ENCODE measurements at places on chromosomes 1 and 21. TPM values are rescaled to one million over a fixed set of nuclear protein-coding genes. Genes with fewer than 3 reads are reported as not detected.

- no peaks in the 10 kb centered on the region for H3K27me3 ChIP-seq
- no peak for DNase-seq
- no peak overlapping the region for H3K4me3 ChIP-seq
- H3K4me1 ChIP-seq: no peaks in the 10 kb centered on the region
- no peaks in the 10 kb centered on the region for H3K36me3 ChIP-seq
These were observed 938.9 kb upstream of the ADGRL4 start for GRCh38 chr1:79945391-79945790.

DNA sequence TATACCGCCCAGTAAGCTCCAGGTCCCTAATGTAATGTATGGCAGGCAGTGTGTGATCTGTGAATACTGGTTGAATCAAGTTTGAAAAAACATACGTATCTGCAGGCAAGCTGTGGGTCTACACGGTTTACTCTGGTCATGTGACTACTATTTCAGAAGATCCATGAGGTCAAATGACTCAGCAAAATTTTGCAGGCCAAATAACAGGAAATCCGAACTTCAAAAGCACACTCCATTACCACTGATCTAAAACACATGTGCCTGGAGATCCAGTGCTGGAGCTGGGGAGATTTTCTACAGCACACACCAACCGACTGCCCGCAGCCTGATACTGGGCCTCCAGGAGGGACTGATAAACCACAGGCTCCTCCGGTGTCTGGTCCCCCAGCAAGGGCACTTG lies 64.5 kb upstream of the SLC44A3 start:
- no peak for DNase-seq
- H3K4me1 ChIP-seq: no peaks in the 10 kb centered on the region
- no peak overlapping the region for H3K4me3 ChIP-seq
- no peaks in the 10 kb centered on the region for H3K27me3 ChIP-seq
- H3K27ac ChIP-seq: no peak overlapping the region

- no peak overlapping the region for H3K4me3 ChIP-seq
- no peaks in the 10 kb centered on the region for H3K27me3 ChIP-seq
- DNase-seq: no peak
These were observed 973.7 kb downstream of the LTN1 start for GRCh38 chr21:28018741-28019669.

- no peaks in the 10 kb centered on the region for H3K27me3 ChIP-seq
- H3K36me3 ChIP-seq: no peaks in the 10 kb centered on the region
- no peak overlapping the region for H3K4me3 ChIP-seq
- no peak for DNase-seq
- H3K27ac ChIP-seq: no peak overlapping the region
- no peaks in the 10 kb centered on the region for H3K4me1 ChIP-seq
These were observed 43.0 kb downstream of the TNFRSF8 start for GRCh38 chr1:12106153-12106552.

The PRR9 gene
- total RNA-seq: not detected

The BGLAP gene
- total RNA-seq: 2.2 TPM

The DIRAS3 gene
- 0.69 TPM for total RNA-seq

The LCE1D gene
- total RNA-seq: not detected
